Renal cortex interstitium (tissue), 15 donors: ENCODE measurements at places on chromosomes 13 and 19. TPM values are rescaled to one million over a fixed set of nuclear protein-coding genes. Genes with fewer than 3 reads are reported as not detected.

GRCh38 chr13:51237386-51237785 lies 15.2 kb downstream of the FAM124A start:
- DNase-seq: no peak

- no peak for DNase-seq
Measured at GRCh38 chr13:110340812-110341444, 33.8 kb downstream of the COL4A2 start.

DNA sequence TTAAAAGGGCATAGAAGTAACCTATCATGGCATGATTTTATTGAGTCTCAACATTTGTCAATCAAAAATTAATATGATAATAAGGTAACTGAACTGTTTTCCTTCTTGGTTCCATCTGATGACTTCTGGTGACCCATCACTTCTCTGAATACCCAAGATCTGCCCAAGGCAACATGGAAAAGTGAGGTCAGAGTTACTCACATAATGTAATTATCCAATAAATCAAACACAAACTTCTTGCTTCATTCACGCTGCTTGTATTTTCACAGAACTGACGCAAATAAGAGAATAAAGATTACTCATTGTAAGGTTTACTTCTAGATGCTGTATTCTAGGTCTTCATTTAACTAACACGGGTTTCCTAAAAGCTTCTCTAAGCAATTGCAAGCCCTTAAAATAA lies 361.6 kb downstream of the RBM26 start:
- DNase-seq: no peak

- no peak for DNase-seq
Measured at GRCh38 chr19:17680230-17680722, 7.9 kb downstream of the UNC13A start.

DNA sequence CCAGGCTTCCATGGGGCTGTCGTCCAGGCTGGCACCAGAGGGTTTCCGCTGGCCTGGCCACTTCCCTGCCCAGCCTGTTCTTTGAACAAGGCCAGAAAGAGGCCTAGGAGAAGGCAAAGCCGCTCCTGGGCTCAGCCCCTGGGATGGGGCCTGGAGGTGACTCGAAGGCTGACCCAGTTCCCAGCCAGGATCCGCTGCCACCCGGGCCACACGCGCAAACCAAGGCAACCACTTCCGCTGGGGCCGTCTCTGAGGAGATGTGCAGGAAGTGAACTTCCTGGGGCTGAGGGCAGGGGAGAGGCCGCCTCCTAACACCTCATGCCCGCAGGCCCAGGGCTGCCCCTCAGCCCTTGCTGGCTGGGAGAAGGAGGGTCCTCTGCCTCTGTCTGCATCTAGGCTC lies 15.2 kb downstream of the PLEKHF1 start:
- no peak for DNase-seq

DNA sequence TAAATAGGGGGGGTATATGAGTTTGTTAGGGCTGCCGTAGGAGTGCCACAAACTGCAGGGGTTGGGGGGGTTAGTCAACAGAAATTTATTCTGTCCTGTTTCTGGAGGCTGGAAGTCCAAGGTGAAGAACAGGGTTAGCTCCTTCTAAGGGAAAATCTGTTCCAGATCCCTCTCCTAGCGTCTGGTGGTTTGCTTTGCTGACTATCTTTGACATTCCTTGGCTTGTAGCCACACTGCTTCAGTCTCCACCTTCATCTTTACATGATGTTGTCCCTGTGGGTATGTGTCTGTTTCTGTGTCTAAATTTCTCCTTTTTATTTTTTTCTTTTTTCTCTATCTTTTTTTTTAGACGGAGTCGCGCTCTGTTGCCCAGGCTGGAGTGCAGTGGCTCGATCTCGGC lies 8.1 kb upstream of the ICAM1 start:
- no peak for DNase-seq

DNA sequence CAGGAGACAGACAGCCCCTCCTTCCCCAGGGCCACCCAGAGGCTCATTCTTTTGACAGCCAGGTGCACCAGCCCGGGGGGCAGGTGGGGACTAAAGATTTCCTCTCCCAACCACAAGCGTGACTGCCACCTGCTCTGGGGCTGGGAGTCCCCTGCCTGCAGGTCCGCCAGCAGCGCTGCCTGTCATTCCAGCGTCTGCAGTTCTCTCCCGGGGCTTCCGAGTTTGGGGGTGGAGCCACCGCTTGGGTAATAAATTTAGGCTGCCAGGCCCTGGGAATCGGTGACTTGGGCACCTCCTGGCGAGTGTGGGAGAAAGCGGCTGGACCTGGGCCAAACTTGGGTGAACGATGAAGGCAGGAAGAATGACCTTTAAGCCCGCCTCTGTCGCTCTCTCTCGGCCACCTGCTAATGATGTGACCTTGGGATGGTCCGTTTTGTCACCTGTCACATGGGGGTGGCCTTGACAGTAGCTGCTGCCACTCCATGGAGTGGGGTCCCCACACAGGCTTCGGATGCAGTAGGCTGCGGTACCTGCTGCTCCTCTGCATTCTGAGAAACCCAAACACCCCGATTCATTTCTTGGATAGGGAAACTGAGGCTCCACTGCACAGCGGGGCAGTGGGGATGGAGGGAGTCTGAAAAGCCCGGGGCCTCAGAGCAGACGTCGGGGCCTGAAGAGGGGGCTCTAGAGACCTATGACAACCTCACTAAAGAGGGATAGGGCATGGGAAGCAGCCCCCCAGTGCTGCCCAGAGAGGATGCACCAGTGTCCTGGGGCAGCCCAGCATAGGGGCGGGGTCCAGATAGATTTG lies 12.8 kb downstream of the FUT6 start:
- DNase-seq: no peak

GRCh38 chr19:43674183-43674582 lies 4.2 kb upstream of the PLAUR start:
- DNase-seq: no peak

DNA sequence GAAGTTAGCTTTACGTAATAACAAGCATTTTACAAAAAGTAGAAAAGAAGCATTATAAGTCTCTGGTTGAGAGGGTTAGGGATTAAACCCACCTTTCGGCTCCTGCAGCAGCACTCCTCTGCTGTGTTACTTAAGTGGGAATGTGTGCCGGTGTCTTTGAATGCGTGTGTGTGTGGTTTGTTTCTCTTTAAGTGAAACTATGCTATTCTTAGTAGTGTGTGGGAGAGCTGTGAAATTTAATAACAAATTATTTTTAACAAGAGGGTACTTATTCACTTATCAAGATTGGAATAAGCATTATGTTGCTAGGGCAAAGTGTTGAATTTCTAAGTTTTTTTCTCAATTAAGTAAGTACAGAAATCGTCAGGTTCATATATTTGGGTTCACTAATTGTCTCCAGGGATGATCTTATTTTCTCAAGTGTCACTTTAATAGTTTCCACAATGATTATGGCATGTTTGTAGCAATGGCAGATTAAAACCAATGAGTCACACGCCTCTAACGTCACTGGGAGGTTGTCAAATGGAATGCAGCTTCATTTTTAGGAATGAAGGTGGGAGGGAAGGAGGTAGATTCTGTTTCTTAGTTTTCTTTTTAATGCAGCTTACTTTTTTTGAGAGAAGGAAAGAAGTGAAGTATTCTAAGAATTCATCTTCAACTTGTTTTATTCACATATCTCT lies 151.3 kb downstream of the LMO7 start:
- no peak for DNase-seq

DNA sequence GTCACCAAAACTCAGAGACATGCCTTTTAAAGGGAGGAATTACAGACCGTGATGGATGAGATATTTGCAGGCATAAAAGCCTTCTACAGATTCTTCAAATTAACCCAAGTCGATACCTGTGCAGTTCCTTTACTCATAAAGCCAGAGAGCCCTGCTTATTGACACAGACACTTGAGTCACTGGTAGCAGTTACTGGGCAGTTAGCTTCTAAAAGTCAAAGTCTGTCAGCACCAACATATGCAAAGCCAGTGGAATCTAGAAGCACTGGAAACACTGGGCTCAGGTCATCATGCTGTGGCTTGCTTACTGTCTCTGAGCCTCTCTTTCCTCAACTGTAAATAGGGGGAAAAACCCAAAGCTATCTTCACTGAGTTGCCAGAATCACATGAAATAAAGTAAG lies 25.7 kb upstream of the LRCH1 start:
- no peak for DNase-seq

DNA sequence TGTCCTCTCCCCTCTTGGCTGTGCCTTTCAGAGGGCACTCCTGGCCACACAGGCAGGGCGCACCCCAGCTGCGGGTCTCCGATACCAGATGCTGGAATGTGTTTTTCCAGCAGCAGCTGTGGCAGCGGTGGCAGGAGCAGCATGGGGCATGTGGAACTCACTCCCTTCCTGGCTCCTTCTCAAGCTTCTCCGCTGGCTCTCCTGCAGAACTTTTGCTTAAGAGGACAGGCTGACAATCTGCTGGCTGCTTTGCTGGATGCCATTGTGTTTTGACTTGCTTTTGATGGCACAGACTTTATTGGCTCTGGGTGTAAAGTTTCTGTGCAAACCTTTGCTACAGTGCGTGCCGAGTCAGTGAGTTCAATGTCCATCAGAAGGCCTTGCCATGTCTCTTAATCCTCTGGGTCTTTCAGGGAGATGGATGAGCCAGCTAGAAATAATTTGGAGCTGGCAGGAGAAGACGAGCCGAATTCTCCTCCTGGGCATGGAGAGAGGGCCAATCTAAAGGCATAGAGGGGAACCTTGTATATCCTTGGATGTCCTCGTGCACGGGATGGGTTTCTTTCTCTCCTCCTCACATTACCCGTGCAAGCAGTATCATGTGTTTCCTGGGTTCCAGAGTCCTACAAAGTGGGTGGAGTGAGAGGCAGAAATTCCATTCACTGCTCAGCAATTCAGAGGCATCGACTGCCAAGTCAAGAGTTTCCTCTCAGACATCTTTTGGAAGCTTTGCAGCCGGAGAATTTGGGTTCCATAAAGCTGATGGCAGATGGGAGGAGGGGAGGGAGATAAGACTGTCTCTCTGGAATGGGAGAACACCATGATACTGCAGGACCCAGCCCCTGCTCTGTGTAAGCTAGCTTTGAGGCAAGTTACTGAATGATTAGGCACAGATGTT lies 231.2 kb downstream of the FGF9 start:
- DNase-seq: peak; percentile 20

DNA sequence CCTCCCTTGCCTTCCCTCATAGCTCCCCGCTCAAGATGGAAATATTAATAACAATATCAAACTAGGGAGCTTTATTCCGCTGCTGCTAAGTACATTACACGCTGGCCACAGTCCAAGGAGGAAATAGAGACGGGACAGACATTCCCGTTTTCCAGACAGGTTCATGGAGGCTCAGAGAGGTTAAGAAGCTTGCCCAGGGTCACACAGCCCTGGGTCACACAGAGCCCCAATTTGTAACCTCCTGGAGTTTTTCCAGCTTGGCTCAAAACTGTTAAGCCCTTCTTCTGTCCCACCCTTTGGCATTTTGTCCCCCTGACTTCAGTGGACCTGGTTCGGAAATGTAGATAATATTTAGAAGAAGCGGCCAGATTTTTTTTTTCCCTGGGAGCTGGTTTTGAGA lies 2.0 kb downstream of the BICRA start:
- DNase-seq: no peak

DNA sequence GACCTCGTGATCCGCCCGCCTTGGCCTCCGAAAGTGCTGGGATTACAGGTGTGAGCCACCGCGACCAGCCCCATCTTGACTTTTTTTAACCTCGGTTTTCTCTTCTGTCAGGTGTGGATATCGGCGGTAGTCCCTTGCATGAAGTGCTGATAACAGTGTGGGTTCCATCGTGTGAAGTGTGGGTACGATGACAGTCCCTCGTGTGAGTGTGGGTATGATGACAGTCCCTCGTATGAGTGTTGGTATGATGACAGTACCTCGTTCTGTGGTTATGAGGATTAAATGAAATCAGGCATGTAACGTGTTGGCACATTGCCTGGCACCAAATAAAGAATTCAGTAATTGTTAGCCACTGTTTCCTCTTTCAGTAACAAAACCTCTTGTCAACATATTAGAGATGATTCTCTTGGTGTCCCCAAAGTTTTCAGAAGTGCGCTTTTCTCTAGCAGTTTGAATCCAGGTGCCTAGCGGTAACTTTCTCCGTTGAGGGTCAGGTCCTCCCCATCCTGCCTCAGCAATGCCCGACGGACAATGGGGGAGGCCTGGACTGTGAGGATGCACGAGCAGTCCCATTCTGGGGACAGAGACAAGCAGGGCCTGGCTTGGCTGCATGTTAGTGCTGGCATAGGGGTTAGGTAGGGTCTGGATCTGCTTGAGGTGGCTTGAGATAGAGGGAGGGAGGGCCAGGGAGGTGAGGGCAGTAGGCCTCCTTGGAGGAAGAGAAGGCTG lies 15.3 kb downstream of the GATAD2A start:
- no peak for DNase-seq

- DNase-seq: no peak
Measured at GRCh38 chr19:5086725-5087439, 118.0 kb downstream of the KDM4B start.

- DNase-seq: no peak
Measured at GRCh38 chr13:77338961-77339401, 12.1 kb upstream of the MYCBP2 start.

GRCh38 chr19:50537769-50538230 lies 24.1 kb upstream of the ASPDH start:
- DNase-seq: peak; percentile 67

DNA sequence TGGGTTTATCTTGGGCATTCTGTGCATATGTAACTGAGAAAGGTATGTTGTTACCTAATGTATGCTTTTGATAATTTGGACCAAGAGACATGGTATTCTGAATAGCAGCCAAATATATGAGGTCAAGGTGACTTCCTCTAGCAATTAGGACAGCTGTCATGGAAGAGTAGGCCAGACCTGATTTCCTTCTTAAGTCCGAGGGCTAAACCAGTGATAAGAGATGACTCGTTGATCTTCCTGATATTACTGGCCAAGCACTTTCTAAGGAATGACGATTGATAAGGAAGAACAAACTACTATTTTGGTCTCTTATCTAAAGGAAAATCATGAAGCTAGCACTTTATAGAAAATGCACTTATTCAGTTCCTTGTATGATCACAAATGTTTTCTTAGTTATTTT lies 42.7 kb downstream of the ARHGAP35 start:
- DNase-seq: no peak

PDE4C gene
- 1.8 TPM for polyA plus RNA-seq

NCAN gene
- polyA plus RNA-seq: 0.09 TPM

CYP4F3 gene
- polyA plus RNA-seq: 0.37 TPM

ACP5 gene
- polyA plus RNA-seq: 21.6 TPM

RASL11A gene
- polyA plus RNA-seq: 25.1 TPM

RASAL3 gene
- polyA plus RNA-seq: 0.92 TPM

LIN37 gene
- polyA plus RNA-seq: 12.6 TPM

METTL21C gene
- polyA plus RNA-seq: 0.82 TPM

MISP gene
- polyA plus RNA-seq: 14.4 TPM

AMH gene
- 2.8 TPM for polyA plus RNA-seq

ZNF558 gene
- polyA plus RNA-seq: 45.7 TPM
